ENCODE measurements at places on chromosomes 4 and X.

DNA sequence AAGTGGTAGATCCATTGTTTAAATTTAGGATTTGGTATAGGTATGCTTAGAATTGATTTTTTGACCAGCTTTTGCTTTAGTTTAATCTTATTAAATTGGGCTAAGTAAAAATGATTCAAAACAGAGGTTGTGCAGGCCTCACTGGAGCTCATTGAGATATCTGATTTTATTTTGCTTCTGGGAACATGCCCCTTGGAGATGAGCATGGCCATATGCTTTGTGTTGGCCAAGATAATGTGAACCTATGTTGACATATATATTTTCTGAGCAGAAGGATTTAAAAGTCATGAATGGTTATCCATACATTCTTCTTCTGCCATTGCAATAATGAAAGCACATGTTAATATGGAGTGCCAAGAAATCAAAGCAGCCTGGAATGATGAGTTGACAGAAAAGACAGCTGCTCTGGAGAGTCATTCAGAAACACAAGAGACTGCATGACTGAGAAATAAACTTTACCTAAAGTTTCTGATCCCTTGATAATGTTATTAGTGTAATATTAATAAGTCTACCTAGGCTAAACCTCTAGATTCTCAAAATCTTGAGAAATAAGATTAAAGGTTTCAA lies 489.7 kb upstream of the GNPDA2 start:
- no peak for DNase-seq

DNA sequence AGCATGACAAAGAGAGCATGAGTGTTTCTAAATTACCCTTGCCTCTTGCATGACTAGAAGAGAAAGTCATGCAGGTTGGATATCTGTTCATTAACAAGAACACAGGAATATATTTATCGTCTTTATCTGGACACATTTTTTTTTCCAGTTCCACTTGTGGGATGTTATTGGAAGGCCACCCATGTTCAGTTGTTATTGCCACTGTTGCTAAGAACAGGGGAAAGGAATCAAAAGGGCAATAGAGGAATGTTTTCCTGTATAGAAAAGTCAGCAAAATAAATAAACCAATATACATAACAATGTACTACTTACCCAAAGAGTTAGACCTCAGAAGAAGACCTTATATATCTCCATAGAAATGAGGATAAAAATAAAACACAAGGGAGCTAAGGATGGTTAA lies 270.1 kb downstream of the QDPR start:
- no peak for DNase-seq

DNA sequence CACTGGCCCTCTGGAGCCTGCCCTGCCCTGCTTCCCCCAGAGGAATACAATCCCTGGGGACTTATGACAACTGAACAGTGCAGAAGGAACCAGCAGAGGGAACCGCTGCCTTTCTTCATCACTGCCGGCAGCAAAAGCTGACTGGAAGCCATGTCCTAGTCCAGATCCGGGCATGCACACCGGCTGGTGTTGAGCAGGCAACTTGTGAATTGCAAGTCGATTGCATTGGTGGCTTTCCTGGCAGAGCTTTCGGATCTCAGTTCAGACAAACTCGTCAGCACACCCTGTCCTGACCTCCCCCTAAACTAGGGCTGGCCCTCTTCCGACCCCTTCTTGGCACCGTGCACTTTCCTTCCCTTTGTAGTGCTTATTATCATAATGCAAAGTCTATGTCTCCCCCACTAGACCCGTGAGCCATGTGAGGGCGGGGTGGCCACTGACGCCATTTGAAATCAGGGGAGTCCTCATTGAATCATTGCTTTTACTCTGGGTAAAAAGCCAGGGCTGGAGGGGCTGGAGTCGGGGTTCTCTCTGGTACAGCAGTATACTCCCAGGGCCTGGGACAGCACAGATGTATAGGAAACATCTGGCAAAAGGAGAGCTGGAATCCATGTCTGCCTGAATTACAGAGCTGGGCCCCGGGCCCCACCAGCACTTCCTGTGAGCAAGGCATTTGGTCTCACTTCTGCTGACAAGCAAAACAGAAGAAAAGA lies 1.8 kb downstream of the ARHGAP4 start:
- no peak for DNase-seq

DNA sequence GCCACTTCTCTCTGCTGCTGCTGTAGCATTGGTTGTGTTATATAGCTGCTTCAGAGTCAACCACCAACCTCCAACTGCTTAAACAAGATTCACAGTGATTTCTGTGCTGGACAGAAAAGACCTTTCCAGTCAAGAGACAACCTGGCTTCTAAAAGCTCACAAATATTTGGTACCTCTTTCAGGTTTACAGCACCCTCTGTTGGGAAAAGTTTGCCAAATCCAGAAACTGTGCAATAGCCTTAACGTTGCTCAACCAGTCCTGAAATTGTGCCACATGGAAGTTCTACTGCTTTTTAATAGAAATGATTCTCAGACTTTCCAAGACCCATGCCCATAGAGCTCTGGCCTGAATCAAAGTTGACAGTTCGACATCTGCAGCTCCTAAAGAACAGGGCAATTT lies 842.1 kb upstream of the HTR2C start:
- no peak for DNase-seq

- DNase-seq, result no peak
These were observed 1.7 kb upstream of the PPP2R2C start for GRCh38 chr4:6474053-6474568.

DNA sequence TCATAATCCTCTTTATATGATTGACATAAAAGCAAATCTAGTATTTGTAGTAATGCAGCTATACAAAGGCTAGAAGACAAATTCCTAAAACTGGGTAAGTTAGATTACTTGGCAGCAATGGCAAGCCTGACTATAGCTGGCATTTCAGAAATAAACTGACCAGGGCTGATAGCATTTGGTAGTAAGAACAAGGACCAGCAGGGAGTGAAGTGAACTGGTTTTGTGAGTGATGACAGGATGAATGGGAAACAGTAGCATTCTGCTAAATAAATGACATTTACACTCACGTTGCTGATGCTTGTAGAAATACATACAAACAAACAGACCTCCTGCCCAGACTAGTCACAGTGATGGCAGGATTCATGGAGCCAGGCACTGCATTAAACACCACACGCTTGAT lies 31.5 kb upstream of the TNIP3 start:
- no peak for DNase-seq

GRCh38 chr4:114310296-114310925 lies 288.2 kb upstream of the UGT8 start:
- no peak for DNase-seq

DNA sequence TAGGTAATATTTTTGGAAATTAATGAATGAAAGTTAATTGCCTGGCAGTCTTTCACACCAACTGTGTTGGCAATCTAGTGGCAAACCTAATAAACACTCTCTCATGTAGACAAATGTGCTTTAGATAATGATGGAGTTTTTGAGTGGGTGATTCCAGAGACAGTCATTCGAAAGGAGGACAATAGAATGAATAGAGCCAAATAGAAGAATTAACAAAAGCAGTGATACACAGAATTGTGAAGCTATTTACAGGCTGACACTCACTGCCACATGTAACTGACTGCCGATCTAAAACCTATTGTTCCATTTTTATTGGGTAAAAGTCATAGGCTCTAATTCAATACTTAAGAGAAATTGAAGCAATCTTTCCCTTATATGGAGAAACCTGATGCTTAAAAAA lies 338.5 kb downstream of the PCDH7 start:
- no peak for DNase-seq

GRCh38 chrX:153731845-153732215 lies 7.2 kb downstream of the ABCD1 start:
- no peak for DNase-seq

- no peak for DNase-seq
These were observed 163.8 kb downstream of the AFF2 start for GRCh38 chrX:148664171-148664570.

DNA sequence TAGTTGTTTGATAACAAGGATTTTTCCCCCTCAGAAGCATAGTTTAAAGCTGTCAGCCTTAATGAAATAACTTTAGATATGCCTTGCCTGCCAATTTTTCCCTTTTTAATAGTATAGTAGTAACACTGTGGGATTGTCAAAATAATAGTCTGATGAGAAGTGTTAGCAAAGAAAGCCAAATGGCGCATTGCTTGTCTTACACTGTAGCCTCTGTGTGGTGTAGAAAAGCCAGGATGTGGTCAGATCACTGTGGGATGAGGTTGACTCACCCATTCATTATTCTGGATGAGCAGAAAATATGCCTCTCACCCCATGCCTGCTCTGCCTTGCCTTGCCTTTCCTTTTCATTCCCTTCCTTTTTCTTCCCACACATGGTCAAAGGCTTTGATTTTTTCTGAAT lies 257.8 kb upstream of the NRK start:
- DNase-seq, result no peak

GRCh38 chr4:10640561-10641201 lies 43.9 kb downstream of the CLNK start:
- no peak for DNase-seq

GRCh38 chrX:103330681-103331288 lies 746 bp downstream of the TCEAL7 start:
- no peak for DNase-seq

DNA sequence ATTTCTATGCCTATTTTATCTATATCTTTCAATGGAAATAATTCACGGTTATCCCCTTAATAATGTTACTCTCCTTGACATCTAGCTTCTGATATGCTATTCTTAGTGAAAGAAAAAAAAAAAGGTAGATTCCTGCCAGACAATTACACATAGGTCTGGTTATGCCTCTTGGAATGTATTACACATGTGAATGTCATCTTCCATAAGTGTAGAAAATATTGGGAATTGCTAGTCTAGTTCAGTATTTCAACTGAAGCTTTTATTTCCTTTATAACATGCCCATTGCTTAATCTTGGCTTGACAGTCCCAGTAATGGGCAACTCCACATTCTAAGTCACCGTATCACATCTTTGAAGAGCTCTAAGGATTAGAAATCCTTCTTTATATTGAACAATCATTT lies 25.4 kb upstream of the PPP1R2C start:
- no peak for DNase-seq

DNA sequence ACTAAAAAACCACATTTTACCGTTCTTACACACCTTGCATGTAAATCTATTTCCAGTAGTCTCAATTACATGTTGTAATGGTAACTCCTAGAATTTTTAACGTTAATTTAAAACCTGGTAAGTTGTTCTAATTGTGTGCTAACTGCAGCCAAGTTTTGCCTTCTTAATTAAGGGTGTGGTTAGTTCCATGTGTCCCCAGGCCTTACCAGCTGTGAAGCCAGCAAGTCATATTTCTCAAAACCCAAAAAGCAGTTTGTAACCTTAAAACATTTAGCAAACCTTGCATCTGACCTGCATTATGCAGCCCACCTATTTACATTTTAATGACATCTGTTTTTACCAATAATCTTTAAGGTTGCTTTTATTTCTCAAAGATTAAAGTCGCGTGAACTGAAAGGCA lies 18.4 kb upstream of the FAM47E start:
- DNase-seq, result no peak

DNA sequence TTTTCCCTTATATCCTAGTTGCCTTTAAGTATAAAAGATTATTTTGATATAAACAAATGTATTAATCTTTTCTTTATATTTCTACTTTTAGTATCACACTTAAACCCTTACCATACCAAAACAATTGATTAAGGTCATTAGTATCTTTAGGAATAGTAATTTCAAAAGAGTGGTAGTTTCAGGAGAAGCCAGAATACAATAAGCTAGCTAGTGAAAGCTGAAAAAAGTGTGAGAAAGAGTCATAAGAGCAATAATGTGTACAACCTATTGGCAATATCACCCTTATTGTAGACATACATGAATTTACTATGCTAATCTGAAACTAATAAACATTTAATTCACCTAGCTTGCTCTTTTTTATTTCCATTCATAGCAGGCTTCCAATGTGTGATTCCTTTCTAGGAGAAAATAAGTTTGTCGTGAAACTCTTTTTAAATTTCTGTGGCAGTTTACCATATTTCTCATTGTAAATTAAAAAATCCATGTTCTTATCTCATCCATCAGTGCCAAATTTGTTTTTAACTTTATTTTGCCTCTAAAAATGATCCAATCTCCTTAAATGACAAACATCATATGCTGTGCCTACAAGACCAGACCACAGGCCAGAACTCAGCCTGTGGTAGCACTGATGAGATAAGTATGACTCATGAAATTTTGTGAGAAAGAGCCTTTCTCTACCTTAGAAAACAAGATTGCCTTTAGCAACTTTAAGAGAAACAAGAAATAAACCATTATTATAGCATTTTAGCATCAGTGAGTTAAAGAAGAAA lies 8.1 kb downstream of the NEK1 start:
- no peak for DNase-seq

DNA sequence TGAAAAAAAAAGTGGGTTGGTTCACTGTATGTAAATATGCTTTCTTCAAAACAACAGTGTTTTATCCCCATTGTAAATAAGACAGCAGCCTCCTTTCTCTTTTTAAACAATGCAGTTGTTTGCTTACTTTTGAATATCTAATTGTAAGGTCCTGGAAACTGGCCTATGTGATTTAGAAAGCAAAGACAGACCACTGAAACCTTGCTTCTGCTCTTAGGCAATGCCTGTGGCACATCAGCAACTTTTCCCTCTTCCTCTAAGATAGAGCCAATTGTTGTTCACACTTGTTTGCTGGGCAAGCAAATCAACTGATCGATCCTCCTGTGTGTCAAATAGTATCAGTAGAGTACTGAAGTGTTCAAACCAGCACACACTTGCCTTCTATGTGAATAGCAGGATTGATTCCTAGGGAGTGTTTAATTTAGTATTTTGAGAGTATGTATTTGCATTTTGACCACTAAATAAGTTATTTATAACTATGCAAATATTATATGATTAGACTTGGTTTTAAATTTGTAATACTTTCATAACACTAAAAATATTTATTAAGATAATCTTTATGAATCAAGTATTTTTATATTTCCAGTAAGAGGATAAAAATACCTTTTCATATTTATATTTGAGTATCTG lies 55.4 kb upstream of the GRPR start:
- no peak for DNase-seq

GRCh38 chr4:106796876-106797275 lies 239.2 kb downstream of the DKK2 start:
- DNase-seq, result no peak

- DNase-seq, result no peak
These were observed 60.6 kb upstream of the FAT4 start for GRCh38 chr4:125254106-125254505.

All from stimulated activated CD4-positive, alpha-beta T cell treated with anti-CD3 and anti-CD28 coated beads, Interleukin-4, amount 100 ng/mL, for 48 hours (primary cell).